ENCODE measurements at places on chromosomes 6 and 20. TPM values are rescaled to one million over a fixed set of nuclear protein-coding genes. Genes with fewer than 3 reads are reported as not detected.

DNA sequence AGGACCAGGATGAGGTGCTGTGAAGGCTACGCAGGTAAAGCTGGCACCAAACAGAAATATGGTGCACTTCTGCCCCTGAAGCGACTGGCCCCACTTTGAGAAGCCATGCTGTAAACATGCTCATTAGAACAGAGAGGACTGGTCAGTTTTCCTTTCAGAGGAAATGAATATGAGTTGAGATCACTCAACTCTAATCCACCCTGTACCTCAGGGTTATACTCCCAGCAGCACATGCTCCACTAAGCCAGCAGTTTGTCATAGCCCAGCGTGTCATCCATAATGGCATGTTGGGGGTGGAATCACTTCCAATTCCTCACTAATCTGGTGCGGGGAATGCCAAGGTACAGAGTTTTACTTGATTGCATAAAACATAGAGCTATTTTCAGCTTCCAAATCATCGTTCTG, 98.1 kb downstream of the HIVEP2 start:
- DNase-seq, result peak; percentile 95

DNA sequence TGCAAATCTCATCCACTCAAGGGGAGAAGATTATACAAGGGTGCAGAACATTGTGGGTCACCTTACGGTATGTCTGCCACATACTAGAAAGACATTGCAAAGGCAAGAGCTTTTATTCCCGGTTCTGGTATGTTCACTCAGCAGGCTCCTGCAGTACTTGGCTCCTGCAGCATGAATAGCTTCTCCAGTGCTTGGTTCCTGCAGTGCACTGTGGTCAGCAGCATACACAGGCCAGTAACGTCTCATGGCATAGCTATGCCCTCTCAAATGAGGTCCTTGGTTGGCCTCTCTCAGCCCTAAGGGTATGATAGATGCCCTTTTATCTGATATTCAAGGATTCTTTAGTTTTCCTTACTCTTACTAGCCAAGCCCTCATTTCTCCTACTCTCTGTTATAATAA, 12.6 kb downstream of the TCP11 start:
- DNase-seq, result peak; percentile 59

DNA sequence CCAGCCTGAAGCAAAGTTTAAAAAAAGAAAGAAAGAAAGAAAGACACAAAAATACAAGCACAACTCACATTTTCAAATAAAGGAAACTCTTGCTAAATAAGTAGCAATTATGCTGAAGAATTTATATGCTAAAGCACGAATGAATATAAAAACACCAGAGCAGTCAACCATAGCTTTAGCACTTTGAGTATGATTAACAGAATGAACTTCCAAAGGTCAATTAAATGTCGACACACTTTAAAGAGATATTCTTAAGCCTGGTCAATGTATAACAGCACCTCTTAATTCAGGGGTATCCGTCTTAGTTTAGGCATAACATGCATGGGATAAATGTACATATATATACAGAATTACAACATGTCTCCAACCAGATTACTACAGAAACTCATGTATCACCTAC, 125.9 kb downstream of the OGFRL1 start:
- no peak for DNase-seq

GRCh38 chr6:111625461-111626391, 20.0 kb upstream of the TRAF3IP2 start:
- peak; percentile 84 for DNase-seq

DNA sequence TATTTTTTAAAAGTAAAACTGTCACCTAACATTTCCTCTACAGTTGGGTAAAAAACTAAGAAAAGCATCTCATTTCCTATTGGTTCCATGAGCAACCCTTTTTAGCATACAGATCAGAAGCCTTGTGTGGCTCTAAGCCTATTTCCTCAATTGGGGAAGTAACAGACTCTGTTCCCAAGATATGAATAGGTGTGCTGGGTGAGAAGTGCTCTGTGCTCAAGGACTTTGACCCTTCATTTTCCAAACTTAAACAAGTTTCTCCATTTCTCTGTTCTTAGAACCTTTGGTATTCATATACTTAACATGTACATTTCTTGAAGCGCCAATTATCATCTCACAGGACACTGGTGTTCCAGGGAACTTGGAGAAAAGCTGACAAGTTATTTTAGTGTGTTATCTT, 24.1 kb downstream of the CARMIL1 start:
- no peak for DNase-seq

- DNase-seq, result no peak
Observed at GRCh38 chr20:63687419-63688178, 8.9 kb upstream of the TNFRSF6B start.

DNA sequence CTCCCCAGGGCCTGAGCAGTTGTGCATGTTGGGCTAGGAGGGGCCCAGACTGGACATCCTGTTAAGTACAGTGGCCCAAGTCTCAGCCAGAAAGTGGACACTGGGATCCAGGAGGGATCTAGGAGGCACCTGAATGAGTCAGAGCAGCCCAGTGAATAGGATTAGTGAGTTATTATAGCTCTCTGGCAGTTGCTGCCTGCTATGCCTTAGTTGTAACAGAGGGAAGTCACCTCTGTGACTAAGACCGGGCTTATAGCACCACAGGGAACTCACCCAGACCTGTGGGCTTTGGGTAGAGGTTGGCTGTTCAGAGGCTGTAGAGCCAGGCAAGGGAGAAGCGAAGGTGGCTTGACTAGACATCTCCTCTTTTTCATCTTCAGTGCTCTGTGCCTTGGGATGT, 39.0 kb upstream of the AAR2 start:
- DNase-seq, result no peak

The IL17A gene
- not detected for polyA plus RNA-seq

The BRD2 gene
- 140 TPM for polyA plus RNA-seq

Data from IMR-90 (cell line).